ENCODE measurements at places on chromosomes 5 and 9.

GRCh38 chr9:133946840-133947486, 45.2 kb downstream of the VAV2 start:
- DNase-seq = no peak

DNA sequence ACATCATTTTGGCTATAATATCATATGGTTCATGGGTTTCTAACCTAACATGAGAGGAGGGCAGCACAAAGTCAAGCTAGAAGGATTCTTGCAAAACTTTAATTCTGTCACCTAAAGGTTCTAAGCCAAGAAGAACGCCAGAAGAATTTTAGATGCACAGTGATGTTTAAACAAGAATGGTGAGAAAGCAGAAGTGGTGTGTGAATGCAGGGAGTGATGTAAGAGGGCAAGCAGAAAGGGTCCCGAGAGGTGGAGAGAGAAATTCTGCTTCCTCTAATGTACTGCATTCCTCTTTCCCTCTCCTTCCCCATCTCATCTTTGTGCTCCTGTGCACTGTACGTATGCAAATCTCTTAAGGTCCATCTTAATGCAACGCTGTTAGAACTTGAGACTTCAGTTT, 2.1 kb upstream of the TRMO start:
- no peak for DNase-seq

DNA sequence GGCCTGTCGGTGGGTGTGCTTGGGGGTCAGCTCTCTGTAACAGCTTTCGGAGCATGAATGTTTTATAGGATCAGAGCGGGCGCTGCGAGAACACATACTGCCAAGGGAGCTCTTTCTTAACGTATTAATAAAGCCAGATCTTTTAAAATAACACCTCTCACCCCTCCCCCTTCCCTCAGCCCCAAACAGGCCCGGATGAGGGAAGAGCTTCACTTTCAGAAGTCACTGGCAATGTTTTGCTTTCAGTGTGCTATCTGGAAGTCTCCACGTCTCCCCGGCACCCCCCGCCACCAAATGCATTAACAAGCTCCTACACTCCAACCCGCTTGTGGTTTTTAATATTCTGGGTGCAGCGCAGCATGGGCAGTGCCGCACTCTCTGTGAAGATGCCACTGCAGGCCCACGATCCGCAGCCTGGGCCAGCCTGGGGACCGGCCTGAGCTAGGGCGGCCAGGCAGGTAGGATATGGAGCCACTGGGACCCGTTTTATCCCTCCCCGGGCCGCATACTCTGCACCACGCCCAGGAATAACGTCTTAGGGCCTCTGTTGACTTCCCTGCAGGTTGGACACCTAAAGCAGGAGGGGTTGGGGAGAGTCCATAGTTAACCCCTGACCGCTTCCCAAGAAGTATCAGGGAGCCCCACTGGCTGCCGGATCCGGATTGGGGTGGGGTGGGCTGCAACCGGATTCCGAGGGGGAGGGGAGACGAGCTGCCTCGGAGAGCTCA, 12.6 kb downstream of the NR2F1 start:
- no peak for DNase-seq

DNA sequence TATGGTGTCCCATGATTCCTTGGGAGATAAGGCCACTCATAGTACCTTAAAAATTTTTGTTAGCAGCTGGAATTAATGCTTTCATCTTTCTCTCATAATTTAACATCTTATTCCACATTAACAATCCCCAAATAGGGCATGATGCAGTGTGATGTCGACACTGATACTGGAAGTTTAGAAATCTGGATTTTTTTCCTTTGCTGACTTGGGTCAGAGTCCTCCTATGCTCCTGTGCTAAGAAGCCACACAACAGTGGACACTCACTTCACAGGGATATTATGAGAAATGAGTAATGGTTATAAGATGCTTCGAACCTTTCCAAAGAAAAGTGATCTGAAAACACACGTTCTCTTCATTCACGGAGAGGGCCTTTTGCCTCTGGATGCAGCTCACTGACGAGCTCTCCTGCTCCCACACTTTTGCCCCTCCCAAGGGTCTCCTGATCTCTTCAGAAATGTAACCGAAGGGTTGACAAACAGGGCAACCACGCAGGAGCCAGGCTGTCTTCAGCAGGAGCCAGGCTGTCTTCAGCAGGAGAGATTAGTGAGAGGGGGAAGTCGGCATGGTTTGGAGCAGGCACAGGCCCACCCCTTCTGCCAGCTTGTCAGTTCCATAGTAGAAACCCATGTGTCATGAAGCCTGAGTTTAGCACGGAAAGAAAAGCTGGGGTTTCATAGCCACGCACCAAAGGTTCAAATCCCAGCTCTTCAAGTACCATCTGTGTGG, 247.8 kb downstream of the AOPEP start:
- DNase-seq = no peak

- DNase-seq = no peak
Observed at GRCh38 chr9:135043345-135043744, 44.1 kb upstream of the OLFM1 start.

GRCh38 chr9:4177970-4178758, 121.7 kb downstream of the GLIS3 start:
- DNase-seq = no peak

GRCh38 chr5:156051972-156052371, 275.0 kb upstream of the SGCD start:
- no peak for DNase-seq

DNA sequence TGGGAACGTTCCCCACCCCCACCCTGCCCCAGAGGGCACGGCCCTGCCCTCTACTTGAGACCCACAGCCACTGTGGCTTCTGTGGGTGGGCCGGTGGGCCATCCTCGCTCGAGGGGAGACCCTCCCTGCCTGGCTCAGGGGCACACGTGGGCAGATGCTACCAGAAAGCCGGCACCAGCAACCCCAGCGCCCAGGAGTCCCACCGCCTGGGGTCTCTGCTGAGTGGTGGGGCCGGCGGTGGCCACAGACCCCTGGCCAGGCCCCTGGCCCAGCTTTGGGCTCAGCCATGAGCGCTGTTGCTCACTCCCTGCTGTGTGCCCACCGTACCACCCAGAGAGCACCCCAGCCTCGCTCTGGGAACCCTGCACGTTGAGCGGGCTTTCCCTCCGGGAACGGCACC, 16.5 kb upstream of the NRARP start:
- DNase-seq = no peak

GRCh38 chr5:129096382-129096991, 1.9 kb downstream of the ISOC1 start:
- no peak for DNase-seq

- DNase-seq = no peak
Observed at GRCh38 chr9:27542508-27542907, 12.9 kb upstream of the MOB3B start.
